Activated T-helper 1 cell treated with Interleukin-2 at 50 U/mL for 16 hours (primary cell): ENCODE measurements at places on chromosomes 16 and 17.

DNA sequence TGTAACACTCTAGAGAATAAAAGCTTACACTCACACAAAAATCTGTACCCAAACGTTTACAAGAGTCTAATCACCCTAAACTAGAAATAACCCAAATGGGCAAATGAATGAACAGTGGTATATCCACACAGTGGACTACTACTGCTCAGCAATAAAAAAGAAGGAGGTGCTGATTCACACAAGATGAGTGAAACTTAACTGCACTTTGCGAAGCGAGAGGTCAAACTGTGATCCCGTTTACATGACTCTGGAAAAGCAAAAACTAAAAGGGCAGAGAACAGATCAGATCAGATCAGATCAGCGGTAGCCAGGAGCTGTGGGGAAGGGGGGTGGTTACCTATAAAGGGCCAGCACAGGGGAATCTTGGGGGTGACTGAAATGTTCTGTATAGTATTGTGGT lies 113.4 kb downstream of the TRIM37 start:
- DNase-seq: no peak

DNA sequence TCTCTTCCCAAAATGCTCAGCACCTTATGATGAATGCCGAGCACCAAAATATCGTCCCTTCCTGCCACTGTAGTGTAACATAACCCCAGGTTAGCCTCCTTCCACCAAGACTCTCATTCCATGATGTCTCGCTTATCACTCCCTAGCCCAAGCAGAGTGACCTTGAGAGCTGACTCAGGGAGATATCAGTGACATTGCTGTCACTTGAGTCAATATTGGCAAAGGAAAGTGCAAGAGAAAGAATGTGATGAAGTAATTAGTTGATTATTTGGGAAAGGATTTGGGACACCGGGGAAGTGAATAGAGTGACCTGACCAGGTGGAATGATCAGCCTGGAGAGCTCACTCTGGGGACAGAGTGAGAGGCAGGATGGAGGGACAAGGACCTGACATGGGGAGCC lies 2.6 kb upstream of the ANKFN1 start:
- no peak for DNase-seq

DNA sequence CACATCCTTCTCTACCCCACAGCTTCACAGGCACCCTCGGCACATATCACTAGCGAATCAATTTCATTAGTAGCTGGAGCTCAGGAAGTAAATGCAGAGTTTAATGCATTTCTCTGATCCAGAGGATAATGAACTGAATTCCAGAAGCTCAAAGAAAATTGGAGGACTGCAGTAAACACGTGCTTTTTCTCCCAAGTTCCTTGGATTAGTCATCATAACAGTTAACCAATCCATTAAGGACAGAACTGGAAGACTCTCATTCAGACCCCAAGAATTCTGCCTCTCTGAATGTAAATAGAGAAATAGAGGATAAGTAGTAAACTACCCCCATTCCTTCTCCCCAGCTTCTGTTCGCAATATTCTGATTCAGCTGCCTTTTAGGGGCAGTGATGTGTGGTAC lies 40.7 kb downstream of the DUSP14 start:
- no peak for DNase-seq

DNA sequence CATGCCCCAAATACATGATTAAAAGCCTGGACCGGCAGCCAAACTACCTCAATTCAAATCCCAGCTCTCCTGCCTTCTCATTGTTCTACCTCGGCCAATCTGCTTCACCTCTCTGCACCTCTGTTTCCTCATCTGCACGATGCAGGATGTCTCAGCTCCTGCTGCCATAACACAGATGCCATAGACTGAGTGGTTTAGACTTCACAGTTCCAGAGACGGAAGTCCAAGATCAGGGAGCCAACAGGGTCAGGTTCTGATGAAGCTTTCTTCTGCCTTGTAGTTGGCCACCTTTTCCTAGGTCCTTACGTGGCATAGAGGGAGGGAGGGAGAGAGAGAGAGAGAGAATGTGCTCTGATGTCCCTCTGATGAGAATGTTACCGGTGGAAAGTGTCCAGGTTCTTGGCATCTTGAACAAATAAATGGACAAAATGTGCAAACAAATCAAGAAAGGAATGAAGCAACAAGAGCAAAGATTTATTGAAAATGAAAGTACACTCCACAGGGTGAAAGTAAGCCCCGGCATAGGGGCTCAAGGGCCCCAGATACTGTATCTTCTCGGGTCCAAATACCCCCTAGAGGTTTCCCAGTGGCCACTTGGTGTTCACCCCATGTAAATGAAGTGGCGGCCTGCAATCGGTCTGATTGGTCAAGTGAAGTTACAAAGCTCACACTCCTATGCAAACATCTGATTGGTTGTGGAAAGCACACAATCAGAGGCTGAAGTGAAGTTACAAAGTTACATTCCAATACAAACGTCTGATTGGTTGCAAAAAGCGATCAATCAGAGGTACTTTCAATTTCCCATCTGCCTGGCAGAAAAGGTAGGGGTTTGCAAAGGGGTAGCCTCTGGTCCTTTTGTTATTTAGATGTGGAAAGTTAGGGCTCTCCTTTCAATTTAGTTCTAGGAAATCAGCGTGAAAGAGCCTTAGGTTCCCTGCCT lies 43.3 kb upstream of the ZCCHC14 start:
- no peak for DNase-seq

DNA sequence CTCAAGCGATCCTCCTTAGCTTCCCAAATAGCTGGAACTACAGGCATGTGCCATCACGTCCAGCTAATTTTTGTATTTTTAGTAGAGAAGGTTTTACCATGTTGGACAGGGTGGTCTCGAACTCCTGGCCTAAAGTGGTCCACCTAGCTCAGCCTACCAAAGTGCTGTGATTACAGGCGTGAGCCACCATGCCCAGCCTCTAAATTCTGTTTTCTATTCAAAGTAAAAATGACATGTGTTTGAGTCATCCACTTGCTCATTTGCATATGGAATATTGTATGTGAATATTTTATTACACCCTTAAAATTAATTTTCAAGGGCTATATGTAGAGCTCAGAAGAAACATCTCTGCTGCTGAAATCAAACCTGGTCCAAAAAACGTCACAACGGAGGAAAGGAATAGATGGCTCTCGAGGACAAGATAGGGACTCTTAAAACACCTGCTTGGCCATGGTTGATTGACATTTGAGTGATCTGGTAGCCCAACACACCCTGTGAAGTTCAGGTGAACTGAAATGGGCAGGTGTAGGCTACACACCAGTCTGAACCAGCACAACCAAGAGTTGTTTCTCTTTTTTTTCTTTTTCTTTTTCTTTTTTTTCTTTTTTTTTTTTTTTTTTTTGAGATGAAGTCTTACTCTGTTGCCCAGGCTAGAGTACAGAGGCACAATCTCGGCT lies 51.1 kb downstream of the SF3B3 start:
- DNase-seq: no peak

GRCh38 chr16:74563828-74564263 lies 43.1 kb downstream of the GLG1 start:
- no peak for DNase-seq

DNA sequence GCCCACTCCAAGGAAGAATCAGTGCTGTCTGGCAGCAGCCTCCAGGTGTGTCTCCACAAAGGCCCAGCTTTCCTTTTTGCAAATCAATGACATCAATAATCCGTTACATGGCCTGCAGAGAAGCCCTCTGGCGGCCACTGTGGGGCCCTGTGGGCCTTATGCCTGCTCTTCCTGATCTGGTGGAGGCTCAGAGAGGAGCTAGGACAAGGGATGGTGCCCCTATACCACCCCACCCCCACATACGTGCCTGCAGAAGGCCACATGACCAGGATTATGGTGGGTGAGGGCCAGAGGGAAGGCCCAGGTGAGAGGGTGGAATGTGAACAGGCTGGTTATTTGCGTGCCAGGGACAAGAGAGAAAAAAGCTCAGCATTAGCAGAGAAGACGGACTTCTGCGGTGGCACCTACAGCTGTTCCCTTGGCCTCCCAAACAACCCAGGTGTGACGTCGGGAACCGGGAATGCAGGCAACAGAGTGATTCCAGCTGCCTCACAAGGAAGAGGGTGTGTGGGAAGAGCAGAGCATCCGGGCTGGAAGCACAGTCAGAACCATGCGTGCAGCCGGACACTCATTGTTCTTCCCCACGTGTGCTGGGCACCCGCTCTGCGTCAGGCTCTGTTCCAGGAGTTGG lies 22.5 kb downstream of the EIF4A3 start:
- DNase-seq: no peak

- no peak for DNase-seq
These were observed 24.7 kb upstream of the ZNF469 start for GRCh38 chr16:88358023-88358420.

DNA sequence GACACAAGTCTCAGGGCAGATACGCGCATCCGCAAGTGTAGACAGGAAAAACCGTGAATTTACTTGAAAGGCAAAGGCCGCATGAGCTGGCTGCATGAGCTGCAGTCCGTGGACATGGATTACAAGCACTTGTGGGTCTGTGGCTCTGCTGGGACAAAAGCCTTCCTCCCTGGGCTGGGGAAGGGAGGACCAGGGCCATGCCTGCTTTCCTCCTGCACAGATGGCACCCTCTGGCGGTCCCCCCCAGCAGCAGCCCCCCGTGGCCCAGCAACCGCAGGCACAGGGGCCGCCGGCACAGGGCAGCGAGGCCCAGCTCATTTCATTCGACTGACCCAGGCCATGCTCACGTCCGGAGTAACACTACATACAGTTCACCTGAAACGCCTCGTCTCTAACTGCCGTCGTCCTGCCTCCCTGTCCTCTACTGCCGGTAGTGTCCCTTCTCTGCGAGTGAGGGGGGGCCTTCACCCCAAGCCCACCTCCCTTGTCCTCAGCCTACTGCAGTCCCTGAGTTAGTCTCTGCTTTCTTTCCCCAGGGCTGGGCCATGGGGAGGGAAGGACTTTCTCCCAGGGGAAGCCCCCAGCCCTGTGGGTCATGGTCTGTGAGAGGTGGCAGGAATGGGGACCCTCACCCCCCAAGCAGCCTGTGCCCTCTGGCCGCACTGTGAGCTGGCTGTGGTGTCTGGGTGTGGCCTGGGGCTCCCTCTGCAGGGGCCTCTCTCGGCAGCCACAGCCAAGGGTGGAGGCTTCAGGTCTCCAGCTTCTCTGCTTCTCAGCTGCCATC lies 1.7 kb upstream of the MRPL12 start:
- DNase-seq: no peak

DNA sequence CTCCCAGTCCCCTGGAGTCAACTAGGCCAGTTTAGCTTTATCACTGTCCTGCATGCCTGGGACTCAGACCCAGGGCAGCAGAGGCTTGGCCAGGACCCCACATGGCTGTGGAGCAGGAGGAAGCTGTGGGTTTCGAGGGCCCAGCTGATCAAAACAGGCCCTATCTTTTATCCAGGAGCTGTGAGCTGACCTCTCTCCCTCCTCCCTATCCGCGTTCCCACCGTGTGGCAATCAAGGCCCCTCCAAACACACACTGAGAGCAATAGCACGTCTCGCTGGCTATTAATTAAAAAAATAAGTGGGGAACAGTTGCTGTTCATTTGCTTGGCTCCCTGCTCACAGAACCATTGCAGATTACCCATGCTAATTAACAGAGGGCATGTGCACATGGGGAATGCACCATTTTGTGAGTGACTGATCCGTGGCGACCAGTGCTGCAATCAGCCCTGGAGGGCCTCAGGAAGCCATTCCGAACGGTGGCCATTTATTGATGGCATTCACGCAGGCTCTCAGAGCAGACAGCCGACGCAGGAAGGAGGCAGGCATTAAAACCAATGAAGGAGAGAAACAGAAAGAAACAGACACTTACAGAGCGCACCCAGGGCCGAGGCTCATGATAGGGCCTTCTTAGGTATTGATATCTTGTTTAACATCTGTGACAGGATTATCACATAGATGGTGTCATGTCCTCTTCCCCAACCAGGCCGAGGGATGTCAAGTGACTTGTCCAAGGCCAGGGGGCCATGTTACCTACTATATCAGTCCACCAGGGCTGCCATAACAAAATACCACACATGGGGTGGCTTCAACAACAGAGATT lies 157.1 kb downstream of the KATNIP start:
- DNase-seq: no peak

DNA sequence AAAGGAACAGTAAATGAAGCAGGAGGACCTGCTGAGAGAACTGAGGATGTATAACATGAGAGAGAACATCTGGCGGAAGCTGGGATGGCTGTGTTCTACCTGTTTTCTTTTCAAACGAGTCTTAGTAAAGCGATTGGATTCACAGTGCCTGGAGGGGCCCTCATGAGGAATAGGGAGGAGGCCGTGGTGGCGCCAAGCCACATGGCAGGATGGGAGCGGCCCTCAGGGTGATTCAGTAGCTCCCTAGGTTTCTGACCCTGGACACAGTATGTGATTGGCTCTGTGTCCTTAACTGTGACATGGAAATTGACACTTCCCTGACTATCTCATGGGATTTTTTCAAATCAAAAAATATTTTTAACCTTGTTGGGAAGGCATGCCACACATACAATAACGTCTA lies 32.1 kb downstream of the USP43 start:
- DNase-seq: no peak
